ENCODE measurements at places on chromosomes 1 and 21.
A peak's percentile ranks its signal among the peaks of the same experiment; 100 is the strongest.

- peak; percentile 2 for DNase-seq
Measured at GRCh38 chr1:234724516-234725176, 114.7 kb upstream of the IRF2BP2 start.

GRCh38 chr1:199545780-199546179, 481.7 kb upstream of the NR5A2 start:
- DNase-seq = no peak

GRCh38 chr1:247218121-247218651, 37.7 kb upstream of the VN1R5 start:
- DNase-seq = no peak

- DNase-seq = no peak
Measured at GRCh38 chr1:63892632-63893395, 119.0 kb downstream of the ROR1 start.

DNA sequence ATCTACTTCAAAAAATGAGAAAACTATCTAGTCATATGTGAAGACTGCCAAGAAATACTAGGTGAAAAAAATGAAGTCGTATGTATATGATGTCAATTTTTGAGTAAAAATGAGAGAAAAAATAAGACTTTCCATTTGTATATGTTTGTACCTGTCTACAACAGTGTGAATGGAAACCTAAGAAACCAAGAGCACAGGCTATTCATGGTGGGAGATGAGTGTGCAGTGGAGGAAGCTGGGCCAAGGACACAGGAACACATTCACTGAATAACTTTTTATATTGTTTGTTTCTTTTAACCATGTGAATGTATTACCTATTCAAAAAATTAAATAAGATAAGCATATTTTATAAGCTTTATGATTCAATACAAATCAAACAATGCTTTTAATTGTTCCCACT, 67.0 kb downstream of the ERO1B start:
- no peak for DNase-seq

DNA sequence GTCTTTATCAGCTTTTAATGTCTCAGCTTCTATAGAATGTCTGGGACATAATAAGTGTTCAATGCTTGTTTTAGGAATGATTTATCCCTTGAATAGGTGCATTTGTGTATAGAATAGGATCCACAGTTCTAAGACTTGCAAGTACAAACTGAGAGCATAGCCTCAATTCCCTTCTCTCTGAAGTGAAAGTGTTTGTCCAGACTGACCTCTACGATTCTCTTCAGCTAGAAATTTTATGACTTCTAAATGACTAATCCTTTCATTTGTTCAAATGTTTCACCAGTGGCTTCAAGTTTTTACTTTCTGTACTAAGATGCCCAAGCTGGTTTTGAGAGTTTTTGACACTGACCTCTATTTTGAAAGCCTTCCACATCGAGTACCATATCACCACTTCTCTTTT, 608.2 kb upstream of the ADGRL4 start:
- no peak for DNase-seq

DNA sequence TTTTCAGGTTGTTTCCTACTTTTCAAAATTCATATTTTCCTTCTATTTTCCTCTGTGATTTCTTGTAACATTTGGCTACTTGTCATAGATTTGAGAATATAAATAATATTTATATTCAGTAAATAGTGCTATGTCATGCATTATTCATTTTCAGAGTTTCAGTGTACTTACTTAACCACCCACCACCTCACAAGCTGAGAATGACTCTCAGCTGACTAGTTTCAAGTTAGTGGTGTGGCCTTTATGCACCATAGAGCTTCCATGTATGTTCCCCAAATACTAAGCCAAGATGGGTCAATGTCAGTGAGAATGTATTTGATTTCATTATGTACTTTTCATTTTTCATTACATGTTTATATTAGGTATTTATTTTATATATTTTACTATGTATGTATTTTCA, 56.9 kb upstream of the RGS1 start:
- DNase-seq = no peak

- no peak for DNase-seq
Measured at GRCh38 chr1:225772323-225772768, 5.3 kb upstream of the SRP9 start.

DNA sequence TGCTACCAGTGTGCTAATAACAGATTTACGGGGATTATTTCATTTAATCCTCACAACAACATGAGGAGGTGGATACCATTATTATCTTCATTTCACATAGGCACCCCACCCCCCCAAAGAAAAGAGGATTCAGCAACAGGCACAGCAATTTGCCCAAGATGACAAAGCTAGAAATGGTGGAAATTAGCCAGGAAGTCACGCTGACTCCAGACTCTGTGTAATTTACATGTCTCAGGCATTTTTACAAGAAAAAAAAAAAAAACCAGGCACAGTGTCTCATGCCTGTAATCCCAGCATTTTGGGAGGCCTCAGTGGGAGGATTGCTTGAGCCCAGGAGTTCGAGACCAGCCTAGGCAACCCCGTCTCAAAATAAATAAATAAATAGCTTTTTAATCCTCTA, 37.5 kb upstream of the PRDM2 start:
- DNase-seq = no peak

GRCh38 chr1:21396516-21396915, 43.4 kb upstream of the NBPF3 start:
- DNase-seq = no peak

Measured in stimulated activated CD8-positive, alpha-beta memory T cell treated with anti-CD3 and anti-CD28 coated beads, Interleukin-4, amount 100 ng/mL, for 4 hours (primary cell).